ENCODE measurements at places on chromosomes 5 and 9. TPM values are rescaled to one million over a fixed set of nuclear protein-coding genes. Genes with fewer than 3 reads are reported as not detected.

GRCh38 chr5:89071941-89072331 is 189.0 kb upstream of the MEF2C start:
- no peak for DNase-seq

DNA sequence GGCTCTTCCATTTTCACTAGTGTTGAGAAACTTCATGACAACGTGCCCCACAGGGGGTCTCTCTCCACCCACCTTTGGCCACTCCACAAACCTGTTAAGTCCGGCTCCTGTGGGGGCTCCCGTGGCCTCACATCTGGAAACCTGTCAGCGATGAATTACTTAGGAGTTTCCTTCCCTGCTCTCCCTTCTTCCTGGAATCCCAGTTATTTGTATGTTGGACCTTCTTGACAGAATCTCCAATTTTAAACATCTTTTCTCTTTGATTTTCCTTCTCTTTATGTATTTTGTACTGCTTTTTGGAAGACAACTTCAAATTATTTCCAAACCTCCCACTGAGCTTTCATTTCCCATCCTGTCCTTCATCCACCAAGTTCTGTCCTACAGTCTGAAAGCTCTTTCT is 55.1 kb upstream of the NRARP start:
- no peak for DNase-seq

Gene FBLL1
- 4.0 TPM for polyA plus RNA-seq

- no peak for DNase-seq
These were observed 183.9 kb downstream of the C9orf50 start for GRCh38 chr9:129436751-129437625.

Gene NIPAL4
- 1.4 TPM for polyA plus RNA-seq

GRCh38 chr5:118195211-118195610 is 793.1 kb downstream of the DTWD2 start:
- DNase-seq = no peak

Gene KIF3A
- polyA plus RNA-seq = 9.1 TPM

DNA sequence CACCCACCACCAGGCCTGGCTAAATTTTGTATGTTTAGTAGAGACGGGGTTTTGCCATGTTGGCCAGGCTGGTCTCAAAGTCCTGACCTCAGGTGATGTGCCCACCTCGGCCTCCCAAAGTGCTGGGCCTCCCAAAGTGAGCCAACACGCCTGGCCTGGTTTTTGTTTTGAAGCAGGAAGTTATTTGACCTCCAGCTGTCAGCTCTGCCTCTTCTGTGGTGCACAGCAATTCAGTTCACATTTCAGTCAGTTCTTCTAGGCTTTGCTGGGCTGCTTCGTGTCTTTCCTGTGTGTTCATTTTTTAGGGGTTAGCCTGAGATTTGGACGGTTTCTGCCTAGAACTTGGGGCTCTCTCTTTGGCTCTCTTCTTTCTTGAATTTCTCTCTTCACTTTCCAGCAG is 8.9 kb downstream of the LCN1 start:
- no peak for DNase-seq

- DNase-seq = no peak
These were observed 549.1 kb downstream of the CDK5RAP2 start for GRCh38 chr9:120030847-120031246.

DNA sequence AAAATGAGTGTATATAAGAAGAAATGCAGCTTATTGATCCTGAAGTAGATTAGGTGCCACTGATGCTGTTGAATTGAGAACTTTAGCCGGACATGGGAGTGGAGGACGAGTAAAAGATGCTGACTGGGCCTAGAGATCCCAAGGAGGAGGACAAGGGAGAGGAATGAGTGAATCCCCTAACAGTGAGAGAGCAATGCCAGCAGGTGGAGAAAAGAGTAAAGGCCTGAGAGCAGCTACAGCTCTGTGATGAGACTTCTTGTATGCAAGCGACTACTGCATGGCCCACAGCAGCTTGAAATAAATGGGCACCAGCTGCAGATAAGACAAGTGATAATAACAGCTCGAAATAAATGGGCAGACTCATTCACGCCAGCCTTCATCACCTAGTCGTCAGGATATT is 44.5 kb upstream of the JMY start:
- no peak for DNase-seq

DNA sequence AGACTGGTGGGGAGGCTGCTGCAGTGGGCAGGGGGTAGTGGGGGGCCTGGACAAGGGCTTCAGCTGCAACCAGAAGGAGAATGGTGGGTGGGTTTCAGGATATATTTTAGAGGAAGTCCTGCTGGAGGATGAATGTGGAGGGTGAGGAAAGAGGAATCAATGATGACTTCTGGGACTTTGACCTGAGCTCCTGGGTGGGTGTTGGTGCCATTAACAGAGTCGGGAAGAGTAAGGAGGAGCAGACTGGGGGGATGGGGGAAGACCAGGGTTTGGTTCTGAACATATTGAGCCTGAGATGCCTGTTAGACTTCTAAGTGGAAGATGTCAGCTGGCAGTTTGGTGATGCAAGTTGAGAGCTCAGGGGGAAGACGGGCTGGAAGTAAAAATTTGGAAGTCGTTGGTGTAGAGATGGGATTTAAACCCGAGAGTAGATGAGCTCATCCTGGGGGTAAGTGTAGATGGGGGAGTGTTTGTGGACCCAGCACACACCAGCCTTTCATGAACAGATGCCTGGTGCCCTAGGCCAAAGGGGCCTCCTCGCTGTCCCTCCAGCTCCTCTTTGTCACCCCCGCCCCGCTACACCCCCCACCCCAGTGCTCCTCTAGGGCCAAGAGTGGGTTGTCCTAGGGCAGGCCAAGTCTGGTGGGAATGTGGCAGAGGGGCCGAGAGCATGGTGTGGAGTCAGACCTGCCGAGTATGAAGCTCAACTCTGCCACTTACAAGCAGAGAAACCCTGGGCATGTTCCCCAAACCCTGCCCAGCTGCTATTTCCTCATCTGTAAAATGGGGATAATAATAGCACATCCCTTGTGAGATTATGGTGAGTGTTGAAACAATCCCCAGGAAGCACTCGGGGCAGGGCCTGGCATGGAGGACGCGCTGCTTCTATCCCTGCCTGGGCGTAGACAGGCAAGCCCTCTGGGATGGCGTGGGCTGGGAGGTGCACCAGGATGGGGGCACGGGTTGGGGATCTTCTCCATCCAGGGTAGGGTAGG is 4.0 kb downstream of the DNM1 start:
- peak; percentile 64 for DNase-seq

DNA sequence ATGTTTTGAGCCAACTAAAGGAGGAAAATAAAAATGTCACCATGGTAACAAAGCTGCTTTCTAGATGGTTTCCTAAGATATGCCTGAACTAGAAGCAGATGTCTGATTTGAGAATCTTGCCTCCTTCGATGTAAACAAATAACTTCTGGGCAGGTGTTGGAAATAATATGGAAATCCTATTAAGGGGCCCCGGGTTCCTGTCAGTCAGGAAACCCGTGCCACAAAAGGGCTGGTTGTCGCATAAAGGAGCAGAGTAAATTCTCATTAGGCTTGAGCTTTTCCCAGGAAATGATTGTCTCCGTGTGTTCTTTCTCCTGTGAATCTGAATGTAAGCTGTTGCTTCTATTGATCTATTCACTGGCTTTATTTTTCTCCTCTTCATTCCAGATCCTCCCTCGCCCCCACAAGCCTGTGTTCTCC is 90.8 kb downstream of the TLE4 start:
- DNase-seq = no peak

- DNase-seq = peak; percentile 67
These were observed 62.5 kb upstream of the PLPP1 start for GRCh38 chr5:55597014-55597981.

Gene LECT2
- not detected for polyA plus RNA-seq

Gene PAEP
- polyA plus RNA-seq = 0.09 TPM

GRCh38 chr5:79628276-79628675 is 16.0 kb downstream of the TENT2 start:
- DNase-seq = no peak

Gene ARHGEF37
- 4.5 TPM for polyA plus RNA-seq

Gene NUDT2
- 25.6 TPM for polyA plus RNA-seq

Gene GNA14
- 2.7 TPM for polyA plus RNA-seq

Gene ARL14EPL
- not detected for polyA plus RNA-seq

DNA sequence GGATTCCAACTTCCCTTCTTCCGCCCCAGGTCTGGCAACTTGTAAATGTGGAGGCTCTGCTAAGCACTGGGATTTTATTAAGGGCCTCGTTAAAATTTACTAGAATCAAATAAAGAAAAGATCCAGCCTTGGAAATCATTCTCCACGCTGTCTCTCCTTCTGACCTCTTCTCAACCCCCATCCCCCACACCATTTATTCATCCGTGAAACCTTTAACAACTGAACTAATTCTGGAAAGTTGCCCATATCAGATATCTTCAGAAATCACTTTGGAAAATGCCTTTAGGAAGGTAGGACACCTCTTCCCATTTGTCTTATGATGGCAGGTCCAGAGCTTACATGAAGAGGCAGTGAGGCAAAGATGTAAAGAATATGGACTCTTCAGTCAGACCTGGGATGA is 288.5 kb downstream of the SLIT3 start:
- no peak for DNase-seq

DNA sequence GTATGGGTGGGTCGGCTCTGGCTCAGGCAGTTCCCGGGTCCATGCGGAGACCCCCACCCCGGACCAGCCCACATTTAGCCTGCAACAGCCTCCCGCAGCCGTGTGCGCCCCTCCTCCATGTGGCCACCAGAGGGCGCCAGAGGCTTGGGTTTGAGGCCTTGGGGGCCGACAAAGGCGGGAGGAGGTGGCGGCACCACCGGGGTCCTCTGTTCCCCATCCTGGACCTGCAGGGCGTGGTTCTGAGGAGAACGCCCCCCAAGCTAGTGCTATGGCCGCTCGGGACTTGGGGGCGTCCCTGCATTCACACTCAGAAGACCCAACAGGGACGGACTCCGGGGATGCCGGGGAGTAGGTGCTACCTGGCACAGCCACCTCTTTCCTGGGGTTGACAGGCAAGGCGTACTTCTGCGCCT is 16.5 kb downstream of the ASS1 start:
- DNase-seq = no peak

DNA sequence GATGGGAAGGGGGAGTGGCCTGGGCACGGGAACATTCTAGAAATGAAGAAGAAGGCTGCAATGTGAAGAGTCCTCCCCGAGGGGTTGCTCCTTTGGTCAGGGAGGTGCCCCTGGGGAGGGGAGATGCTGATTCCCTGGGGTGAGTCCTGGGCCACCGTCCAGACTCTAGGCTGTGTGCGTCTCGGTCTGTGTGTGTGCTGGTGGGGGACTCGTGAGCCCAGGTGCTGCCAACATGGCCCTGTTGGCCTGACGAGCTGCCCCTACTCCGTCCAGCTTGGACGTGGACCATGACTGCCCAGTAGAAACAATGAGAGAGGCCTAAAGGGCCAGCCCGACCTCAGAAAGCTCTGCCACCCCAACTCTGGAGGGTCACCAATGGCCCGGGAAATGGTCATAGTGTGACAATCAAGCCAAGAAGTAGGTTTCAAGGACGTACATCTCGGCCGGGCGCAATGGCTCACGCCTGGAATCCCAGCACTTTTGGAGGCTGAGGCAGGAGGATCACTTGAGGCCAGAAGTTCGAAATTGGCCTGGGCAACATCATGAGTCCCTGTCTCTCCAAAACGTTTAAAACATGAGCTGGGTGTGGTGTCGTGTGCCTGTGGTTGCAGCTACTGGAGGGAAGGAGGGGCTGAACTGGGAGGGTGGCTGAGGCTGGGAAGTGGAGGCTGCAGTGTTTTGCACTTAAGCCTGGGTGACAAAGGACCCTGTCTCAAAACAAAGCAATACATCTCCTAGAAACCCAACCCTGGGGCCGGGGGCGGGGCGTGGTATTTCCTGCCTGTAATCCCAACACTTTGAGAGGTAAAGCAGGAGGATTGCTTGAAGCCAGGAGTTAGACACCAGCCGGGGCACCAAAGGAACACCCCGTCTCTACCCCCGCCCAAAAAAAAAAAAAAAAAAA is 17.0 kb downstream of the LHX3 start:
- DNase-seq = no peak

Gene KLF9
- polyA plus RNA-seq = 2.6 TPM

Gene INSL6
- polyA plus RNA-seq = 0.51 TPM

GRCh38 chr9:33868440-33868973 is 51.5 kb downstream of the UBE2R2 start:
- no peak for DNase-seq

Gene RLN2
- polyA plus RNA-seq = 0.22 TPM
